ENCODE measurements at places on chromosomes 7 and 10.

DNA sequence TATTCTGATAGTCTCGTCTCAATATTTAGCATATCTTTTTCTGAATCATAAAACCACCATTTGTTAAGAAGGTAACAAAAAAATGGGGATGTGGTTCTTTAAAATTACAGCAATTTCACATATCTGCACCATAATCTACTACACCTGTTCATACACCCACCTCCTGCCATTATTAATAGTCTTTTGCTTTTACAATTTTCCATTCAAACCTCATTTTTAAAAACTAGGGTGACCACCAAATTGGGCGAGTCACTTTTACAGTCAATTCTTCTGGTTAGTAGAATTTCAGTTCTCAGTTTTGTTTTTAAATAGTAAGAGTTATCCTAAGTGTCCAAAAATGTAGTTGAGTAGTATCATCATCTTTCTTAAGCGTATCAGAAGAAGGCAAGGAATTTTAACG is 48.4 kb upstream of the GSAP start:
- DNase-seq = no peak

GRCh38 chr10:19964625-19965024 is 148.4 kb downstream of the PLXDC2 start:
- no peak for DNase-seq

- no peak for DNase-seq
These were observed 38.6 kb downstream of the CDC14C start for GRCh38 chr7:48962821-48963505.

DNA sequence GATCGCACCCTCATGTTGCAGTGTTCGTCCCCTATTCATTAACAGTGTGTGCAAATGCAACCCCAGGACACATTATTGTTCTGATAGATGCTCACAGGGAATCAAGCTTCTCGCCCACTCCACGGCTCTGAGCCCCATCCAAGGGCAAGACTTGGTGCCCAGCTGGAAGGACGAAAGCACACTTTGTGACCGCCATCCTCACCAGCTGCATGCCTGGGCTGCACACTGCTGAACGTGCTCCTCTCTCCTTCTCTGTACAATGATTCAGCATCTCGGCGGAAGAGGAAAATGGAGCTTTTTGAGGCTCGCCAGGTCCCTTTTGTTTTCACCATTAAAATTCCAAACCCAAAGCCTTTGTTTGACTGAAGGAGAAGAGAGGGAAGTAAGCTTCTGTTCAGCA is 41.9 kb downstream of the MKI67 start:
- no peak for DNase-seq

- no peak for DNase-seq
These were observed 5.1 kb downstream of the DEPP1 start for GRCh38 chr10:44973323-44974081.

- no peak for DNase-seq
These were observed 34.6 kb downstream of the KCNMA1 start for GRCh38 chr10:77602913-77603533.

Data from activated T-cell treated with anti-CD3 and anti-CD28 coated beads for 4 hours (primary cell).